ENCODE measurements at places on chromosomes 11 and 22.

GRCh38 chr11:120239713-120240640 is at the start of gene POU2F3:
Gene POU2F3, plus strand, starts transcription at chr11:120240140. Its CDS starts 204 bp downstream, at chr11:120240344.
- DNase-seq = peak; percentile 70

DNA sequence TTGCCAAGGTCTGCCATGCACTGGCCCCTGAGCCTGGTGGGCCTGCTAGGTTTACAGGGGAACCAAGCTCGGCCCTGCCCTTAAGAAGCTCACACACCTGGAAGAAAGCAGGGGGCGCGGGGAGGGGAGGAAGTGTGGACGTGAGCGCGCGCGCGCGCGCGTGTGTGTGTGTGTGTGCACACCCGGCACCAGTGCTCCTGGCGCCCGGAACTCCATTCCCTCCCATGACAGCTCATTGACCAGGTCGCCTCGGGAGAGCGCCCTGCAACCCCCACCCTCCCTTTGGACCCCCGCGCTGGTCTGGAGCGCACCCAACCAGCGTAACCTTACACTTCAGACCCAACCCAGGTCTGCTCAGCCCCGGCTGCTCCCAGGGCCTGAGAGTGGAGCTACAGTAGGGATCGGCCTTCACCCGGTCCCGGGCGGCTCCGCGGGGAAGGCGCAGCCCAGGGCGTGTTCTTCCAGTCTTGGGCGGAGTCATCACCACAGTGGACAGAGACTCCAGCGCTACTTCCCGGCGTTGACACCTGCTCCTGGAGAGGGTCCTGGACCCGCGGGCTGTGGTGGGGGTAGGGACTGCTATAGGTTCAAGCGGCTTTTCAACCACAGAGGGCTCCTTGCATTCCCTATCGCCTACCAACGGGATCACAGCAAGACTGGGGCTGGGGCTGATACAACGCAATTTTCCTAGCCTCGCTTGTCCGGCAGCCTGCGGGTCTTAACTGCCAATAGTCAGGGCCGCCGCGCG is 1.5 kb downstream of the GALNT18 start:
- DNase-seq = peak; percentile 66

GRCh38 chr11:111635706-111636045 is 33.4 kb downstream of the SIK2 start:
- no peak for DNase-seq

GRCh38 chr11:60710482-60710881 is 11.1 kb downstream of the MS4A8 start:
- DNase-seq = peak; percentile 66

- no peak for DNase-seq
Measured at GRCh38 chr11:15334766-15335165, 220.0 kb downstream of the INSC start.

DNA sequence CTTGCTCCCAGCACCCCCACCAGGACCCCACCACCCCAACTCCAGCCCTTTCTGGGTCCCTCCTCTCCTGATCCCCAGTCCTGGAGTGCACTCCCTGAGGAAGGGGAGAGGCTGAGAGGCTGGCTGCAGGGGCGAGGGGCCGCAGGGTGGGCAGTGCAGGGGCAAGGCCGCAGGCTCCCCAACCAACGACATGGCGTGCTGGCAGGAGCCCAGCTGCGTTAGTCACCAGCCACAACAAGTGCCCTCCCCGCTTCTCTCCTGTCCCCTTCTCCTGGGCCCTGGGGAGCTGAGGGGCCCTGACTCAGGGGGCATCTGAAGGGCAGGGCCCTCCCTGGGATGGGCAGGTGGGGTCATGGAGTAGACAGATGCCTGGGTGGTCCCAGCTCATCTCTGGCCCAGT is 2.3 kb downstream of the CABP7 start:
- no peak for DNase-seq

DNA sequence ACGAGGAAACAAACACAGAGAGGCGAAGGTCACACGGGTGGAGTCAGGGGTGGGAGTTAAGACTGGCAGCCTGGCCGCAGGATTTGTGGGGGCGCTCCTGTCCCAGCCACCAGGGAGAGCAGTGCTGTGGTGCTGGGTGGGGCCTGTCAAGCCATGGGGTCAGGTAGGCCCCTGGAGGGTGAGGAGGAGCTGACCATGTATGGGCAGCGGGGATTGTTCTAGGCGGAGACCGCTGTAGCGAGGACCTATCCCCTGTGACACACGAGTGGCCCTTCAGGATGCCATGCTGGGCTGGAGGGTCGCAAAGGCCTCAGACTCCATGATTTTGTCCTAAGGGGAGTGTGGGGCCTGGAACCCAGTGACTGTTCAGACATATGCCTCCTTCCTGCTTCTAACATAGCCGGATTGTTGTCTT is 1.6 kb upstream of the RPS19BP1 start:
- DNase-seq = peak; percentile 43

DNA sequence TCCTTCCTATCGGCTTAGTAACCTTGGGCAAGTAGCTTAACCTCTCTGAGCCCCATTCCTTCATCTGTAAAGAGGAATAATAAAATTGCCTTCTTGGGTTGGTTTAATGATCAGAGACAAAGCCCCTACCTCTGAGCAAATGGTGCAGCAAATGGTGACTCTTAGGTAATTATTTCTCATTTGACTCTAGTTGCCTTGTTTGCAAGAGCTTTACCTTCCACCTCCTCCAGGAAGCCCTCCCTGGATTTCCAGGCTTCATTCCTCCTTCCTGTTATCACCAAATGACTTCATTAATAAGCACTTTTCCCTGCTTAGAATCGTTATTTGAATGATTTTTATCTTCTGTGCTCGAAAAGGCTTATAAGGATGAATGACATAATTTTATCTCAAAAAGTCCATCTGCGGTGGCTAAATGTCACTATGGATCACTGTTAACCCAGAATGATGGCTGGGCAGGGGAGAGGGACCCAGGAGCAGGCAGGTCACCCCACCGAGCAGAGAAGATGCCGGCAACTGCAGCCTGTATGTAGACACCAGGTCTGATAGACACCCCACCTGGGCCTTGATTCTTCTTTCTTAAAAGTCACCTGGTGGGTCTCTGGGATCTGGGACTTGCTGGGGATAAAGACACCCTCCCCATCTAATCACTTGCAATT is 106.6 kb downstream of the TSPAN18 start:
- DNase-seq = no peak

DNA sequence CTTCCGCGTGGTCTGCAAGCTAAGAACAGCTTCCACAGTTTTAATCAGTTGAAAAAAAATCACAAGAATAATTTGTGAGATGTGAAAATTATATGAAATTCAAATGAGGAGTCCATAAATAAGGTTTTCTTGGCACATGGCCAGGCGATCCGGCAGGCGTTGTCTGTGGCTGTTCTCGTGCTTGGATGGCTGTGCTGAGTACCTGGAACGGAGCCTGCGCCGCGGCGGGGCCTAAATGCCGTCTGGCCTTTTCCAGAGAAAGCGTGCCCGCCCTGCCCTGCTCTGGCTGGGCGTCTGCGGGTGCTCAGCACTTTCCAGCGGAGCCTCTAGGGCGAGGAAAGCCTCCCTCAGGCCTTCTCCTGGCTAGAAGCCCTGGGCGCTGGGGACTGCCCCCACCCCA is 41.8 kb downstream of the OSBPL5 start:
- no peak for DNase-seq

- no peak for DNase-seq
Measured at GRCh38 chr11:116202922-116203321, 569.9 kb downstream of the BUD13 start.

DNA sequence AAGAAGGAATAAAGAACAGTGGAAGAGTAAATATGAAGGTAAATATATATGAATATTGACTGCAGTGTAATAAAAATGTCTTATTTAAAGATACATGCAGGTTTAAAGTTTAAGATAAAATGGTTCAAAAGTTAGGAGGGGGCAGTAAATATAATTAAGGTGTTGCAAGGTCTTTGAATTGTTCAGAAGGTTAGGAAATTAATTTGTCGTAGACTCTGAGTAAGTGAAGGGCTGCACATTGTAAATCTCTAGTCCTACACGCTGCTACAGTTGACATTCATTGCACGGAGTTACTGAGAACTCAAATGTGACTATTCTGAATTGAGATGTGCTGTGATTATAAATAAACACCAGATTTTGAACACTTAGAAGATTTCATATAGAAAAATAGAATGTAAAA is 69.8 kb upstream of the PRODH start:
- no peak for DNase-seq

DNA sequence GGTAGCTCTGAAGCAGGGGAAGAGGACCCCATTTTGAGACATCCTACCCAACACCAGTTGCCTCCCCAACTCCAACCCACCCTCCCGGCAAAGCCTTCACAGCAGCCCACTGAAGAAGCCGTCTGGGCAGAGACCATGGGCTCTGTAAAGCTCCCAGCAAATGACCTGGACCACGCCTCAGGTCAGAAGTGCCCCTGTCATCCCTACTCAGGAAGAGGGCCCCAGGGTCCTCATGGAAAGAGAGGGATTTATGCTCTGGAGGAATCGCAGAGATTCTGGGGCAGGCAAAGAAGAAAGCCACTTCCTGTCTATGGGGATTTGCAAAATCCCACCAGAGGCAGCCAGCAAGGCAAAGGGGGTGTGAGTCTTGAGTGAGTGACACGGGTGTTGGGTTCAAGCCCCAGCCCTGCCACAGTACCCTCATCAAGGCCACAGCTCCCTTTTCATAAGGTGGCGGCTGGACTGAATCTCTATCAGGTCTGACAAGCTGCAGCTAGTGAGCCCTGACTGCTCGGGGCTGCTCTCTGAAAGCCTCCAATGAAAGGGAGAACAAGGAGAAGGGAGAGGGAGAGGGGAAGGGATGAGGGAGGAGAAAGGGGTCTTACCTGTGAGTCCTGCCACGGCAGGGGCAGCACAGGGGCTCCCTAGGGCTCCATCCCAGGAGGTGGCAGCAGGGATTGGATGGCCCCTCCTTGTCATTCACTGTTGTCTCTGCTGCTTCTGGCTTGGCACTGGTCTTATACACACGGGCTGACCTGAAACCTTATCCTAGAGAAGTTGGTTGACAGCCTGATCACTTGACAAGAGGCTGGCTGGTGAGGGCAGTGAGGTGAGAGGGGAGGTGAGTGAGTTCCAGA is at the start of gene UCP3:
UCP3 (minus strand) TSS at position 713 of the 857 bp plus-strand sequence. CDS start 2,043 bp downstream, outside the sequence.
- no peak for DNase-seq

GRCh38 chr11:113773092-113773415 is 438 bp downstream of the ZW10 start:
- DNase-seq = peak; percentile 57

DNA sequence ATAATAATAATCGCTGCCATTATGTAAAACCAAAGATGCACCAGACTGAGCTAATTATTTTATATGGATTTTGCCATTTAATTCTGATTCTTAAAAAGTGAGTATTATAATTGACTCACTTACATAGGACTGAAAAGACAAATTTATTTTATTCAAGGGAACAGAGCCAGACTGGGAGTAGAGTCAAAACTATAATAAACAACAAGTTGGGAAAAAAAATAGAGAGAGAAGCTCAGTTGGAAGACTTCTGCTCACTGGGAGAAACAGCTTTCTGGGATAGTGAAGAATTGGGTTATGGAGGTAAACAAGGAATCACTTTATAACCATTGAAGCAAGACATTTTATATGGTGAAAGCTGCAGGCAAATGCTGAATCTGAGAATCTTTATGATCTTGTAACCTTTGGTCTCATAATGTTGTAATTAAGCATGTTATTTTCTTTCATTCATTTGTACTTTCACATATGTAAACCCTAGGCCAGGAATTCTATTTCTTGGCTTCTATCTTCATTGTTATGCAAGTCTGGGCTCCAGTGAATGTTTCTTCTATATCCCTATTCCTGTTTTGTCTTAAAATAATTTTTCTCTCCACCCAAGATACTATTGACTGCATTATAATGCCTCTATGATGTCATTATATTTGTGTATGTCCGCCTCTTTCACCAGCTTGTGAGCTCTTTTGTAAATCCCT is 725.3 kb upstream of the CCDC179 start:
- DNase-seq = no peak

DNA sequence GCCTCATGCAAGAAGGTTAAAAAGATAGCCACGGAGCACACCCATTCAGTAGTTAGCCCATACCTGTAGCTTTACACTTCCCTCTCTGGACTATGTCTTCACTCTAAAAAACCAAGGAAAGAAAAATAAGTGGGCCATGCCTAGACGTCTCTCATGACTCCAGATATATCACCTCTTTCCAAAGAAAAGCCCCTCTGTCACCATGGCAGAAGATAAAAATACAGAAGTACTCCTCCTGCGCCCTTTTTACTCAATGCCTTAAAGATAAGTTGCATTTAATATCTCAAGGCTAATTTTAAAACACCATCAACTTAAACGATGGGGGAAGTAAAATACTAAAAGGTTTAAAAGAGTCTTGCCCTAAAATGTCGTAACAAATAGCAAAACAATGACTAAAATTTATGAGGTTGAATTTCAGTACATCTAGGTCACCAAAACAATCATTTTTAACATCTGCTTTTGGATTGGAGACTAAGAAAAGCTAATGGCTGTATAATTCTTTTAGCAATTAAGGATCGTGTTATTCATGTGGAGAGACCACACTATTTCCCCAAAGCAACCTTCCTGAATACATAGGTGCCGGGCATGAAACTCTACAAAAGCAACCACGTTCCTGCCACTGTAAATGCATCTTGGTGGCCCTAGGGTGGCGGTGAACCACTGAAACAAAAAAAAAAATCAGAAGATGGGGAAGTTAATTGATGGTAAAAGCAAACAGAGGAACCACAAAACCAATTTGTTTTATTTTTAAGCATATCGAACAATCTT is 46.0 kb downstream of the CELF1 start:
- DNase-seq = no peak

DNA sequence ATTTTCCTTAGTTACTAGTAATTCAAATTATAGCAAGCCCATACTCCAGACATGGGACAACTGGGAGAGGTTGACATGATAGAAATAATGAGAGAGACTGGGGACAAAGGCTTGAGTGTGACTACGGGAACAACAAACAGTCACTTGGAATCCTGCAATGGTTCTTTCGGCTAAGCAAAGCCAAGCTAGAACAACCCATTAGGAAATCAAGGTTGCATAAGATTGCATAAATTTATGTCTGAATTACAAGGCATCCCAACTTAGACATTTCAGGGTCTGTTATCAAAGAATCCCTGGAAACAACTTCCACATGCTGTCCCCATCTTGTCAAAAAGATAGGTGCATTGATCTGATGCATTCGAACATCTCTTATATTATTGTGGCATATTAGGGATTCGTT is 10.2 kb upstream of the NRGN start:
- no peak for DNase-seq

DNA sequence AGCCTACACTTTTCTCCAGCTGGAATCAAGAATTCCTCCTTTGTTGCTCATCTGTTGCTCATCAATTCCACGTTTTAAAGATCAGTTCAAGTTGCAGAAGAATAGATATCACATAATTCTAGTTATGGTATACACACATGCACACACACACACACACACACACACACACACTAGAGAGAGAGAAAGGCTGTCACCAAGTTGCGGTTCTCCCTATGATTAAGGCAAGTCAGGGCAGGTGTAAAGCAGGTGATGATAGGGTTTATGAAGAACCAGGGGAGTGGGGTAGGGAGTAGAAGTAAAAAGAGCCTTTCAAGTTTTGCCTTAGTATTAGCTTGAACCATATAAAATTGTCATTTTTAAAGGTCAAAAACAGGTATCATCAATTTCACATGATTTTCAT is 31.7 kb upstream of the TMPRSS4 start:
- no peak for DNase-seq

Measured in GM23338 (cell line).